Left renal pelvis (tissue), 4 donors: ENCODE measurements at places on chromosomes 5 and 9. TPM values are rescaled to one million over a fixed set of nuclear protein-coding genes. Genes with fewer than 3 reads are reported as not detected.
A peak's percentile ranks its signal among the peaks of the same experiment; 100 is the strongest.

Gene GPX3
- 34.7 TPM for polyA plus RNA-seq

DNA sequence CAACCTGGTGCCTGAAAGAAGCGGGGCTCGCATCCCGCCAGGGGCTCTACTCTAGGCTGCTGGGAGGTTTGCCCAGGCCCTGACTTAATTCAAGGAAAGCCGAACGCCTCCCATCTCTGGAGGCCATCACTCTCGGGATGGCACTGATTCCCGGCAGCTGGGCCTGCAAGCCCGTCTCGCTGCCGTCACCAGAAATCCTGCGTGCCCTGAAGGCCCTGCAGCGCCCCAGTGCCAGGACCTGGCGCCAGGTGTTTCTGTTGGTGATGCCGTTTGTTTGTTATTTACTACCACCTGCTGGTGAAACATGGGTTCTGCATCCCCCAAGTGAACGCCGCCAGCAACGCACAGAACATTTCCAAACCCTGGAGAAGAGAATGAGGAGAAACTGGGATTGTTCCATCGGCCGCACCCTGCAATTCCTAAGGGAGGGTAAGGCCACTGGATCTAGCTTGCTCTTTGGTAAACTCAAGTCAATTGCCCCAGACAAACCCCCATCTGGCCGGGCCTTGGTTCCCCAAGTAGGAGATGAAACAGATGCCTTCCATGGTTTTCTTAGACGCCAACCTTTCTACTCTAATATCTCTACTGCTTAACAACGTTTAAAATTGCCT lies 77.9 kb downstream of the AK8 start:
- peak; percentile 54 for DNase-seq

- no peak for DNase-seq
These were observed 174.2 kb upstream of the PUM3 start for GRCh38 chr9:3018071-3018470.

GRCh38 chr9:92666236-92666635 lies 3.7 kb downstream of the IPPK start:
- no peak for DNase-seq

GRCh38 chr5:54066433-54066832 lies 243.9 kb downstream of the ARL15 start:
- no peak for DNase-seq

Gene STING1
- polyA plus RNA-seq = 31.4 TPM

Gene PCA3
- 2.1 TPM for polyA plus RNA-seq

DNA sequence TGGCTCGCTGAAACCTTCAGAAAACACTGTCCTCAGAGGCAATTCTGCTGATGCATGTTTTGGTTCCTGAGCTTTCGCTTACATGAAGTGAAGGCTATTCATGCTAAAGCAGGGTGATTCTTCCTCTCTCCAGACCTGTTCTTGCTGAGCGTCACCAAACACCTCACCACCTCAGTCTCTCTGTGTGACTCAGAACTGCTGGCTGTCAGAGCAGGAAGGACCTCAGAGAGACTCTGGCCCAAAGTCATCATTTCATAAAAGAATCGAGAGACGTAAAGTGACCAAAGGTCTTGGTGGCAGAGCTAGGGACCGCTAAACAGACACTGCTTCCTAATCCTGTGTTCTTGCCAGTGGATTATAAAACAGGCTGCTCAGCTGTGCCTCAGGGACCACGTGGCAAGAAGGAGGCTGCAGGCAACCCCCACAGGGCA lies 73.8 kb downstream of the LHFPL2 start:
- no peak for DNase-seq

DNA sequence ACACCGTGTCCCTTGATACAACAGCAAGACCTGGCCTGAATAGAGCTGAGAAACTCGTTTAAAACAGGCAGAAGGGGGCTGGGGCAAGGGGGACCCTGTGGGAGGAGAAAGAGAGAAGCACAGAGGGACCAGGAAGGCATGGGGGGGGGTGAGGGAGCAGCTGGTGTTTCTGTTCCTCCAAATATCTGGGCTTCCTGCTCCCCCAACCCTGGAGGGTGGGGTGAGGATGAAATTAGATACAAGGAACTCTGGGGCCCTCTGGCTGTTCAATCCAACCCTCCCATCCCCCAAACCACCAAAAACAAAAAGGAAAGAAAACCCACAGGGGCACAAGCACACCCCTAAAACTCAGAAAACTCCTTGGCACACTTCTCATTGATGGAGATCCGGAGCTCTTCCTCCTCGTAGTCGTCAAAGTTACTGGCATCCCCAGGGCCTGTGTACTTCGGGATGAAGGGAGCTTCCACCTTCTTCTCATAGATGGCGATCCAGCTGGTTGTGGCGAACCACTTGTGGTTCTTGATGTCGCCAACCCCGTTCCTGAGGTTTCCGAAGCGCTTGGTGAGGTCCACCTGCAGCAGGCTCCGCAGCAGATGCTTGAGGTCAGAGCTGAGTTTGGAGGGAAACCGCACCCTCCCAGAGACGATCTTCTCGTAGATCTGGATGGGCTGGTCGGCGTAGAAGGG lies 1.1 kb downstream of the PRKACG start:
- DNase-seq = no peak

Gene ADGRV1
- polyA plus RNA-seq = 12.8 TPM

DNA sequence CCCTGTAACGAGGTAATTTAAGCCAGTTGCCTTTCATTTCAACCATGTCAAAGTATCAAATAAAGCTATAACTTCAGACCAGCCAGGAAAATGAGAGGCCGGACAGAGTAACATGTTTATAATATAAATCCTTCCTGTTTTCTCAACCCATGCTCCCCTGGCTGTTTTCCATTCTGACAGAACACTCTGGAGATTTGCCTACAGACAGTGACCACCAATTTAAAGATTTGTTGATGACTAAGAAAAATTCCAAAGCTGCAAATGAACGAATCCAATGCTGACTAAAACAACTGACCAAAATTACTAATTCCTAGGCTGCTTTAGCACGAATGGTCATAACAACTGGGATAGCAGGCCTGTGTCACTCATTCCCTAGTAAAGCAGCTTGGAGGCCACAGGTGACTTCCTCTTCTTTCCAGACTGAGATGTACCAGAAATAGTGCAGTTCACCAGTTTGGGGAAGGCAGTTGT lies 141.4 kb downstream of the AOPEP start:
- no peak for DNase-seq

DNA sequence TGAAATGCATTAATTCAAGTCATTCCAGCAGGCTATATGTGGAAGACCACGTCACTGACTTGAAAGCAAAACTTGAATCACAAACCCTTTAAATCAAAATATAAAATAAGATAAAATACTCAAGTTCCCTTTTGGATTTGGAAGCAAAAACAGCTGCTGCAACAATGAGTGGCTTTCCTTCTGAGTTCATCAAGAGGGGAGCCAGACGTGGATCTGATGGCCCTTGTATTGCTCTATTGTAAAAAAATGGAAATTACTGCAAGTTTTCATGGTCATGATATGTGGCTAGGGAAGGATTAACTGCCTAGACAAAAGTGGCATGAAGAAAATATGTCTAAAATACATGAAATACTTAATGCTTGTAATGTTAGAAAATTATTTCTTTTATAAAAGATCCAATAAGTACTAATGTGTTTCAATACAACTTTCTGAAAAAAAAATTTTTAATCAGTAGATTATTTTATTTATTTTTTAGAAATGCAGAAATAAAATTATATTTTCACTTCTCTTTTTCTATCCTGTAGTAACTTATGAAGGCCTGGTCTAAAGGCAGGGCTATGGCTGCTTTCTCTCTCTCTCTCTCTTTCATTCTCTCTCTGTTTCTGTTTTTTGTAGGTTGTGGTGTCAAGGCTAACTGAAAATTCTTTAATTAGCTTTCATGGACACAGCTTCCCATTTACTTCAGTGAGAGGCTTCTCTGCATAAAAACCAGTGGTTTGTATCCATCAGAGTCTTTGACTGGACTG lies 24.0 kb downstream of the LIX1 start:
- no peak for DNase-seq

GRCh38 chr5:168086104-168086610 lies 205.3 kb upstream of the WWC1 start:
- DNase-seq = no peak

DNA sequence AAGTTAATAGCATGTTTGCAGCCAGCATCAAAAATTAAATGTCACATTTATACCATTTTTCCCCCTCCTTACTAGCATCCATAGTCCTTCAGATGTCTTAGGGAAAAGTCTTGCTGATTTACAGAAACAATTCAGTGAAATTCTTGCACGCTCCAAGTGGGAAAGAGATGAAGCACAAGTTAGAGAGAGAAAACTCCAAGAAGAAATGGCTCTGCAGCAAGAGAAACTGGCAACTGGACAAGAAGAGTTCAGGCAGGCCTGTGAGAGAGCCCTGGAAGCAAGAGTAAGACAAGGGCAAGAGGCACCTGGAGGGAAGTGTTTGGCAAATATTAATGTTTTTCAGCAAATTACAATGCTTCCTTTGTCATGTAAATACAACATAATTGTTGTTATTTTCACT lies 60.4 kb downstream of the RAB14 start:
- no peak for DNase-seq

Gene GABRB2
- polyA plus RNA-seq = 1.7 TPM

- no peak for DNase-seq
These were observed 6.2 kb downstream of the GAPT start for GRCh38 chr5:58497386-58497785.

DNA sequence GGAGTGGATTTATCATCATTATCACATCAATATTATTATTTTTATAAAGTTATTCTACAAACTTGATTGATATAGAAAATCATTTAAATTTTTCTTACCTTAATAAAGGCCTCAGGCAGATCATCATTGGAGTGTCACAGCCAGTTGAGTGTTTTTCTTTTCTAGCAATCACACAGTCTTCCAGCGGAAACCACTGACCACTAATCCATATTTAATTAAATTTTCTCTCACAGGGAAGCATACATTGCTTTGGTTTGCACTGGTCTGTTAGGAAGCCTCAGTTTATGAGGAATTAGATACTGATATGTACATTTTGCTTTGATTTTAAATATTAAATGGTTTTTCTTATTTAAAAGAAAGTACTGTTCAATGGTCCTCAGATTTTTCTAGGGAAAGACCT lies 6.7 kb downstream of the SPZ1 start:
- no peak for DNase-seq

GRCh38 chr9:136974817-136975535 lies 2.3 kb upstream of the PTGDS start:
- no peak for DNase-seq

GRCh38 chr9:13444245-13445102 lies 165.0 kb upstream of the MPDZ start:
- no peak for DNase-seq

Gene MARCOL
- polyA plus RNA-seq = not detected

DNA sequence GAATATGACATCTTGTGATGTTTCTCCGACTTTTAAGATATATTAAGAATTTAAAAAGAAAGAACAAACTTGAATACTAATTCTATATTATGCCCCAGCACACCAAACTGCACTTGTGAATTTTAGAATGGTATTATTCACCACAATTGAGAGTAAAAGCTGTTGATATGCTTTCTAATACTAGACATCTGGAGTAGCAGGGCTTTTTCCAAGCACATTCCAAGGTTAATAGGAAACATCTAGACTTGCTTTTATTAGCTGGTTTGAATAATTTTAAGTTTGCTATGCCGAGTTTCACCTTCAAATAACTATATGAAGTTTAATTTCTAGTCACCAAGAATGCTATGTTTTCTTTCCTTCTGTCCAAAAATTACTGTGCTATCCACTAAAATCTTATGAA lies 13.5 kb downstream of the NREP start:
- DNase-seq = no peak

GRCh38 chr9:131100445-131100844 lies 4.1 kb downstream of the AIF1L start:
- DNase-seq = no peak

DNA sequence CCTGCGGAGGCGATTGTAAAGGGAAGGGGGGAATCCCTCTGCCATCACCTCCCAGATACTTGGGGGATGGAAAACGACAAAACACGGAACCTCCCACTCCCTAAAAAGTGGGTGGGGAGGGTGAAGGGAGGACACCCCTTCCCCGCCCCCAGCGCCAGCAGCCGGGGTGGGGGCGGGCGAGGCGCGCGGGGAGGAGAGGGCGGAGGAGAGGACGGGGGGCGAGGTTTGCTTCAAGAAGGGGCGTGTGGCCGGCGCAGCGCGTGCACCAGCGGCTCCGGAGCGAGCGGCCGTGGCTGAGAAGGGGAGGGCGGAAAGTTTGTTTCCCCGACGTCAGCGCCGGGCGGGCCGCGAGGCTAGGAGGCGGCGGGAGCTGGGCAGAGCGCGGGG lies at the start of gene PRRX2:
TSS of gene PRRX2 (plus strand) at position 259 of the 387 bp plus-strand sequence. CDS start 221 bp downstream, outside the sequence.
- no peak for DNase-seq

DNA sequence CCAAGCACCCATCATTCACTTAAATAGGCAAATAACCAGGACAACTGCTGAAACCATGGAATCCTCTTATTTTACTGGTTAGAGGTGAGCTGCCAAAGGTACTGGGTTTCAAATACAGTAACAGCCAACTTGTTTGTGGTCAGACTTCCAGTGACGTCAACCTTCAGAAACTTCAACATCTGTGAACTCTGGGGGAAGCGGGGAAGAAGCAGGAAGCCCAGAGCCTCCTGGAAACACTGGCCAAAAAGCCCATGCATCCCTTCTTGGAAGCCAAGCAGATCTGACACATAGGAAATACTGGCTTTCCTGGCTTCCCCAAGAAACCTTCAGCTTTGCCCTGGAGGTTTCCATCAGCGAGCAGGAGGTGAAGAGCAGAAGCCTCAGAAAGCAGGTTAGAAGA lies 4.9 kb upstream of the FRRS1L start:
- DNase-seq = no peak

- no peak for DNase-seq
These were observed 73.4 kb downstream of the PHF2 start for GRCh38 chr9:93649610-93650261.

Gene RGS7BP
- 7.0 TPM for polyA plus RNA-seq

GRCh38 chr5:40928886-40929448 lies 19.7 kb downstream of the C7 start:
- DNase-seq = no peak

DNA sequence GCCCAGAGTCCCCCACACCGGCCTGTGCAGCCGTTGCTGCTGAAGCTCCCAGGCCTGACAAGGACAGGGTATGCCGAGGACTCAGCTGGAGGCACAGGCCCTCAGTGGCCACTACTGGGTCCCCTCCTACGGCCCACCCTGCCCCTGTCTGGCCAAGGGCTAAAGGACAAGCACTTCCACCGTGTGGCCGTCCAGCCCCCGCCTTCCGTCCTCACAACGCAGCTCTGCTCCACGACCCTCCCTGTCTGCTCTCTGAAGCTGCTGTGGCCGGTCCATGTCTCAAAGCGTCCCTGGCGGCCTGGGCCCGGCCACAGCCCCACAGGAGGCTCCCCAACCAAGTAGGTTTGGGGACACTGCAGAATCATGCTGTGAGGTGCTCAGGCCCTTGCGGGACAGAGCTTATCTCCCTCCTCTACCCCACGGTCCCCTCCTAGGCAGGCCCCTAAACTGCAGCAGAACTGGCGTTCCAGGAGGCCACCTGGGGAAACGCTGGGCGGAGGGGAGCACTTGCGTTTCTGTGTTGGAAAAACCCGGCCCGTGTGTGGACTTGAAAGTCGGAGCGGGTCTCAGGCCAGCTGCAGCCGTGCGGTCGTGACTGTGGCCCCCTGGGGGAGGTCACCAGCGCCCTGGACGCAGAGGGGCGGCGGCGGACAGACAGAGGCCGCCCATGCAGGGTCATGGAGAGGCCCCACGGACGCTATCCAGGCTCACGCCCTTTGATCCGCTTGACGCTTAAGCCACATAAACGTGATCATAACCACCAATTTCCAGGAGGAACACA lies 45.6 kb downstream of the NKD2 start:
- DNase-seq = no peak

GRCh38 chr5:55308254-55308836 lies 556 bp downstream of the MTREX start:
- no peak for DNase-seq

- DNase-seq = no peak
These were observed 3.7 kb upstream of the FSD1L start for GRCh38 chr9:105444130-105444529.
